ENCODE measurements at places on chromosomes 1 and 21.

DNA sequence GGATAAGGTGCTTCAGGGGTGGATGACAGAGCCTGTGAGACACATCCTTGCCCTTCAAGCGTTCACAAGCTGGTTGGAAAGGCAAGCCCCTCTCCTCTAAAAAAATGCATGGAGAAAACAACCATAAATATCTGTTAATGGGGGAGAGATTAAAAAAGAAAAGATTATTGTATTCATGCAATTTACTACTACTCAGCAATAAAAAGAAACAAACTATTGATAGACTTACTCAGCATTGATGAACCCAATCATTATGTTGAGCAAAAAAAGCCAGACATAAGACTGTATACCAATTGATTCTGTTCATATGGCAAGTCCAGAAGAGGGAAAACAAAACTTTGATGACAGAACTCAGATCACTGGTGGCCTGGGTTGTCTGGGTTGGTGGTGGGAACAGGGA, 138.7 kb upstream of the IRF2BP2 start:
- no peak for DNase-seq

DNA sequence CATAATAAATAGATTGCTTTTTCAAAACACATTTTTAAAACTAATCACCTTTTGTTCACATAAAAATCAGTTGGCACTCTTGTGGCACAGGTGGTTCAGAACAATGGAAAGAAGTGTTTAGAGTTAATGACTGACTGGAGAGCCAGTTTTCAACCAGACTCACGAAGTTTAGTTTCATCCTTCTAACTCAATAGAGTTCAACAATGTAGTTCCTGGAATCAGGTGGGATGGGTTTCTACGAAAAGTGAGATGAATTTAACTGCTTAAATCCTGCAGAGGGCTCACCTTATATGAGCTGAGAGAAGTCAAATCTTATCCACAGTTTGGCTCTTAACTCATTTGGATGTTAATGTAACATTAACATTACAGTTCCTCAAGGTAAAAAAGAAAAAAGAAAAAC, 116.5 kb downstream of the SMYD2 start:
- DNase-seq: no peak

DNA sequence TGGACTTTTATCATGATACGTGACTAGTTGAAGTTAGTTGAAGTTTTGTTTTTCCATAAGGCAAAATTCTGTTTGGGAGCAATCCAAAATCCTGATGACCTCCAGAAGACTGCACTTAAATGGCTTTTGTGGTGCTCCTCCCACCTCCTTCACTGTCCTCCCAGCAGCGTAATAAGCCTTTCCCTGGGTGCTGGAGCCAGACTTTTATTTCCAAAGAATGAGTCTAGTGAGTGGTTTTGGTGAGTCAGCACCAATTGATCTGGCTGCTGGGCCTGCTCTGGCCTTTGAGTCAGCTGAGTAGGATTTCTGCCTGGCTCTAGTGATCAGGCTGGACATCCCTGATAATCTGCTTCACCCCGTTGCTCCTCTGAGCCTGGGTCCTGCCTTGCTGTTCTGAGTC, 21.7 kb upstream of the KCND3 start:
- no peak for DNase-seq

GRCh38 chr1:58850636-58851035, 66.8 kb upstream of the JUN start:
- no peak for DNase-seq

DNA sequence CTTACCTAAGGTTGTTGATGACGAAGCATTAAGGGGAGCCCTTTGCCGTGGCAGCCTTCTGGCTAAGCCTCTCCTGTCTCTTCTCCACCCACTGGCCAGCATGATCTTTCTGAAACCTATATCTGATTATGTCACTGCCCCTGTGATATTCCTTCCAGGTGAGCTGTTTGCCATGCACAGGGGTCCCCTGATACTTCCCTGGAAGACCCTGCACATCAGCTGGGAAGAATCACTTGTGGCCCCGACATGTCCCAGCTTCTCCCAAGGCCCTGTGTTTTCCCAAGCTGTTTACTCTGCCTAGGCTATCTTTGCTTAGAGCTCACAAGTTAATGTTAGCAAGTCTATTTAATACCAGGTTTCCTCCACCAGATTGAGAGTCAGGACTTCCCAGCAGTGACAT, 12.3 kb downstream of the RD3 start:
- DNase-seq: no peak

DNA sequence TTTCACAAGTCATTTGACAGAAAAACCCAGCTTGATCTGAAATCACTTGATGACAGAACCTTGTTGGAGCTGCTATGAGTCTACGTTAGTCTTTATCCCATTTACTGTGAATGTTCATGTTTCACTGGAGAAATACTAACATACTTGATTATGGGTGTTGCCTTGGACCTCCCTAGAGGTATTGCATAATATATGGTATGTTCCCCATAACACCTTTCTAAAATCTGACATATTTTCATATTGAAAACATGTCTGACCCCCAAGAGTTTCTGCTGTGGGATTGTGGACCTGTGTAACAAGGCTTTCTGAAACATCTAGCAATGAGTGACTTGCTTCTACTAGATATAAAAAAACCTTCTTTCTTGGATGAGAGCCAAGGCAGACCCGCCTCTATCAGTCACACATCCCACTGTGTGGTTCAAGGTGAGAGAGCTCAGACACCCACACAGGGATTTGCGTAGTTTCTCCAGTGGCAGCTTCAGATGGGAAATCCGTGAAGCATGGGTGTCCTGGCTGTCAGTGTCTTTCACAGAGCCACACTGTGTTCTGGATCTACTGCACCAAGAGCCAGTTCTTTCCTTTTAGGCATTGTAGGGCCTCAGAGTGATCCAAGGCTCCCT, 4.6 kb downstream of the NENF start:
- DNase-seq: no peak

Data from activated CD8-positive, alpha-beta memory T cell treated with anti-CD3 and anti-CD28 coated beads for 1 hour (primary cell).